ENCODE measurements at places on chromosomes 1 and 21. TPM values are rescaled to one million over a fixed set of nuclear protein-coding genes. Genes with fewer than 3 reads are reported as not detected.

GRCh38 chr1:200923601-200924000 is 28.9 kb downstream of the INAVA start:
- no peak for DNase-seq
- no peak overlapping the region for H3K27ac ChIP-seq
- no peaks in the 10 kb centered on the region for H3K4me1 ChIP-seq
- H3K4me3 ChIP-seq = no peak overlapping the region
- no peaks in the 10 kb centered on the region for H3K27me3 ChIP-seq

GRCh38 chr1:119323216-119323982 is 45.2 kb upstream of the HAO2 start:
- no peaks in the 10 kb centered on the region for H3K36me3 ChIP-seq
- no peak overlapping the region for H3K4me3 ChIP-seq
- no peak overlapping the region for H3K27ac ChIP-seq
- no peak for DNase-seq
- H3K4me1 ChIP-seq = peaks cover 3% of the 10 kb centered on the region

The GUCA2B gene
- not detected for total RNA-seq

GRCh38 chr1:7257225-7257624 is 472.0 kb downstream of the CAMTA1 start:
- no peak for DNase-seq
- no peak overlapping the region for H3K27ac ChIP-seq
- H3K4me1 ChIP-seq = no peaks in the 10 kb centered on the region
- H3K36me3 ChIP-seq = no peaks in the 10 kb centered on the region

DNA sequence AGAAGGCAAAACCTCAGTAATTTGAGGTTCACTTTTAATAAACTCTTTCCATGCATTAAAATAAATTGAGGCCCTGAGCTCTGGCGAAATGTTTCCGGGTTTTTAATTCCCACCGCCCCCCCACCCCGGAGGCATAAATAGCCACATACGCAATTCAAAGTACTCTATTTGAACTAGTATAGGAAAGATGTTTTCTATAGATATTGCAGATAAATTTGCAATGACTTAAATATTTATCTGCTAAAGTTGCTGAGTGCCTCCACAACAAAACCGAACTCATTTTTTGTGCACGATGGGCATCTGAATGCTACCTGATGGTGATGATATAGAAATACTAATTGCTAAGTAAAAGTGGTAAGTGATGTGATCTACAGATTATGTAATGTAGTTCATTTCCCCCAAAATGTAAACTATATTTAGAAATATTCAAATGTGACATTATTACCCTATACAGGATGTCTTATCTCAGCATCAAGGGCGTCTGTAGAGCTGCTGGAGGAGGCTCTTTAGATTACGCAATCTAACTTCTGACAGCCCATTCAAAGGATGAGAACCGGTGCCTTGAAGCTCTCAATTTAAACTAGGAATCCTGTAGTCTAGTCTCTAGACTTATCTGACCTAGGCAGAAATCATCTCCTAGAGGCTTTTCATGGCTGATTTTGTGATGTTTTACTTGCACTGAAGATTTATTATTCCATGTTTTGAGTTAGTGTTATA is 8.5 kb downstream of the IRF2BP2 start:
- DNase-seq = no peak
- H3K27ac ChIP-seq = peak overlapping the region; percentile 99
- H3K27me3 ChIP-seq = no peaks in the 10 kb centered on the region

DNA sequence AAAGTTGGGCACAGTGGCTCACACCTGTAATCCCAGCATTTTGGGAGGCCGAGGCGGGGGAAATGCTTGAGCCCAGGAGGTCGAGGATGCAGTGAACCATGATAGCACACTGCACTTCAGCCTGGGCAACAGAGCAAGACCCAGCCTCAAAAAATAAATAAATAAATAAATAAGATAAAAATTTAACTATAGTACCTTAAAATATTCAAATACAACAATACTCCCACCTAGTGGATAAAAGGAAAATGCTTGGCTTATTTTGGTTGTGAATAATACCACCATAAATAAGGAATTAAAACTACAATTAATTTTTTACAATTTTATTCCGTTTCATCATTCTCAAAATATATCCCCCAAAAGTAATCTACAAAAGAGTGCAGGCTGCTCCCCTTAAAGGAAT is 8.1 kb downstream of the PSMG1 start:
- H3K27me3 ChIP-seq = no peaks in the 10 kb centered on the region
- H3K4me1 ChIP-seq = peaks cover 29% of the 10 kb centered on the region
- H3K27ac ChIP-seq = peak overlapping the region; percentile 61

GRCh38 chr1:6121021-6121421 is 59.1 kb downstream of the CHD5 start:
- H3K4me1 ChIP-seq = no peaks in the 10 kb centered on the region
- H3K27ac ChIP-seq = no peak overlapping the region
- H3K36me3 ChIP-seq = no peaks in the 10 kb centered on the region
- no peaks in the 10 kb centered on the region for H3K27me3 ChIP-seq
- H3K4me3 ChIP-seq = no peak overlapping the region

DNA sequence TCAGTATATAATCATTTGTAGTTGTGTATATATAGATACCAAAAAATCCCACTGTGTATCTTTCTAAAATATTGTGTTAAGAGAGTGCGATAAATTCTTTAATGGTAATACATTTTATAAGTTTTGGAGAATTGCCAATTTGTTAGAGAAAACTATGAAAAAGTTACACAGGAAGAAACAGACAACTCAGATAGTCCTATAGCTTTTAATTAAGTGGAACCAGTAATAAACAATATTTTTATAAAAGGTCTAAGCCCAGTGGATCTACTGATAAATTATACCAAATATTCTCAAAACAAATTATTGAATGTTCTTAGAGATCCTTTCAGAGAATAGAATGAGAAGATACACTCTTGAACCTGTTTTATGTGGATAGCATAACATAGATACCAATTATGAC is 50.6 kb downstream of the OBSCN start:
- DNase-seq = no peak
- H3K4me3 ChIP-seq = no peak overlapping the region
- peaks cover 98% of the 10 kb centered on the region for H3K36me3 ChIP-seq
- no peaks in the 10 kb centered on the region for H3K27me3 ChIP-seq
- H3K27ac ChIP-seq = no peak overlapping the region

The TRIM17 gene
- total RNA-seq = not detected
